Inflammatory macrophage treated with lipopolysaccharide for 4 hours (primary cell): ENCODE measurements at places on chromosomes 16 and 17.

DNA sequence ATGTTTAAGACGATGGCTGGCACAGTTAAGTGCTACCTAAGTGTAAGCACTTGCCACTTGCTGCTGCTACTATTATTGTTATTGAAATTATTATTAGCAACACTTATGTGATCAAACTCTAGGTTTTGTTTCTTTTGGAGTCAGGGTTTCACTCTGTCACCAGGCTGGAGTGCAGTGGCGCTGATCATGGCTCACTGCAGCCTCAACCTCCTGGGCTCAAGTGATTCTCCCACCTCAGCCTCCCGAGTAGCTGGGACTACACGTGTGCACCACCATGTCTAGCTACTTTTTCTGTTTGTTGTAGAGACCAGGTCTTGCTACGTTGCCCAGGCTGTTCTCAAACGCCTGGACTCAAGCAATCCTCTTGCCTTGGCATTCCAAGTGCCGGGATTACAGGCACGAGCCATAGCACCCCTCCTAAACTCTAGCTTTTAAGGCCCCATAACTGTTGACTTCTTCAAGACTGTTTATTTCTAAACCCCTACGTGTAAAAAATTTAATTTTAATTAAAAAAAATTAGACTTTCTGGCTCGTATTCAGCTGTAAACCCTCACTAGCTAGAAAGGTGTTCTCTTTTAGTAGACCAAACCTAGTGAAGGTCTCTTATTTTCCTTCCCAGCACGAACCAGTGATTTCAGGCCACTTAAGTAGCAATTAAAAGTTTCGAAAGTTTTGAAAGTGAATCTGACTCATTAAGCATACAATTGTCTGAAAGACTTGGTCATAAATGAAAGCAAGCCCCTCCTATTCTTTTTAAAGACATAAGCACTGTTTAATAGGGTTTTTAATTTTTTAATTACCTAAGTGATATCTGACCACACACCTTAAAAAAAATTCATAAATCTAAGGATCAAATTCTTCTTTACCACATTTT lies 11.7 kb upstream of the SCNN1B start:
- DNase-seq, result no peak

- no peak for DNase-seq
Observed at GRCh38 chr17:27618417-27618816, 12.6 kb upstream of the LGALS9 start.

DNA sequence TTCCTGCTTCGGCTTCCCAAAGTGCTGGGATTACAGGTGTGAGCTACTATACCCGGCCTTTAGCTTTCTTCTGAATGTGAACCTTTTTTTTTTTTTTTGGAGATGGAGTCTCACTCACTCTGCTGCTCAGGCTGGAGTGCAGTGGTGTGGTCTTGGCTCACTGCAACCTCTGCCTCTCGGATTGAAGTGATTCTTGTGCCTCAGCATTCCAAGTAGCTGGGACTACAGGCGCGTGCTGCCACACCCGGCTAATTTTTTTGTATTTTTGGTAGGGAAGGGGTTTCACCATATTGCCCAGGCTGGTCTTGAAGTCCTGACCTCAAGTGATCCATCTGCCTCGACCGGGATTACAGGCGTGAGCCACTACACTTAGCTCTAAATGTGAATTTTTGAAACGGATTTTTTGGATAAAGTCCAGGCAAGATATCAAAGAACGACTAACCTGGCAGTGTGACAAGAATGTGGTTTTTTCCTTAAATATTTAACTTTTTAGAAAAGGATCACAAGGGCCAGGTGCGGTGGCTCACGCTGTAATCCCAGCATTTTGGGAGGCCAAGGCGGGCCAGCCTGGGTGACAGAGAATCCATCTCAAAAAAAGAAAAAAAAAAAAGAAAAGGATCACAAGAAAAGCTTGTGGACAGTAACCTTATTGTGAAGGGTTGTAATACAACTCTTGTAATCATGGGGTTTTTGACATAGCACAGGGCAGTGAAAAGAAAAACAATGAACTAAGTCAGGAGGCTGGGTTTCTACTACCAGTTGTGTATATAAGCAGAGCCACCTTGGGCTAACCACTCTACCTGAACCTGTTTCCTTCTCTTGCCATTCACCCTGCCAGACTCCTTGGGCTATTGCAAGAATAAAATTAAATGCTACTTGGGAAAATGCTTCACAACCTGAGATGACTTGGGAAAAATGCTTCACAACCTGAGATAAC lies 6.2 kb downstream of the BRCA1 start:
- no peak for DNase-seq

- no peak for DNase-seq
Observed at GRCh38 chr17:71985111-71986039, 135.4 kb upstream of the SOX9 start.

- DNase-seq, result no peak
Observed at GRCh38 chr17:48625495-48626244, 488 bp downstream of the HOXB9 start.

- DNase-seq, result no peak
Observed at GRCh38 chr16:70659953-70660671, 13.8 kb downstream of the IL34 start.

DNA sequence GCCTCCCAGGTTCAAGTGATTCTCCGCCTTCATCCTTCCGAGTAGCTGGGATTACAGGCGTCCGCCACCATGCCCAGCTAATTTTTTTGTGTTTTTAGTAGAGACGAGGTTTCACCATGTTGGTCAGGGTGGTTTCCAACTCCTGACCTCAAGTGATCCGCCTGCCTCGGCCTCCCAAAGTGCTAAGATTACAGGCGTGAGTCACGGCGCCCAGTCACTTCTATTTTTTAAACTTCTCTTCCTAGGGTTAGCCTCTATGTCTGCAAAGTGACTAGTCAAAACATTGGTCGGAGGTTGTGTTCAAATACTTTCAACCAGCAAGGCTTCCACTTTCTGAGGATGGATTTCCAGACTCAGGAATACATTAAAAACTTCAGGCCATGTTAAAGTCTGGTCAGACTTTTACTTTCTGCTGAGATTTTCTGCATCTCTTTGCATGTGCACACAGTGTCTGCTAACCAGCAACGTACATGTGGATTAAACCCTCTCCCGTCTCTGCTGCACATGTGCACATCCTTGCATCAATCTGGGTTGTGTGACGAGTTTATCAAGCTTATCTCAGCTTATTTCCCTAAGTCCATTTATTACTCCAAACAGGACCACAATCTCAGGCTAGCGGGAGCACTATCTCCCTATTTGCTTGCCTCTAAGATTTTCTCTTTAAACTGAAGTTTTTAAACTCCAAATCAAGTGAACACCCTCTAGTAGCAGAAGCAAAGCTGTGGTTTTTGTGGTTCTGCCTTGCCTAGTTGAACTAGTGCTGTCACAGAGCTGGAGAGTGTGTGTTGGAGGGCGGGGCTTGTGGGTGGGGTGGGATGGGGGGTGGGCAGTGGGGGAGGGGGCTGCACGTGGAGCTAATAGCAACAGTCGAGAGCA lies 525.2 kb upstream of the GOT2 start:
- peak; percentile 82 for DNase-seq

DNA sequence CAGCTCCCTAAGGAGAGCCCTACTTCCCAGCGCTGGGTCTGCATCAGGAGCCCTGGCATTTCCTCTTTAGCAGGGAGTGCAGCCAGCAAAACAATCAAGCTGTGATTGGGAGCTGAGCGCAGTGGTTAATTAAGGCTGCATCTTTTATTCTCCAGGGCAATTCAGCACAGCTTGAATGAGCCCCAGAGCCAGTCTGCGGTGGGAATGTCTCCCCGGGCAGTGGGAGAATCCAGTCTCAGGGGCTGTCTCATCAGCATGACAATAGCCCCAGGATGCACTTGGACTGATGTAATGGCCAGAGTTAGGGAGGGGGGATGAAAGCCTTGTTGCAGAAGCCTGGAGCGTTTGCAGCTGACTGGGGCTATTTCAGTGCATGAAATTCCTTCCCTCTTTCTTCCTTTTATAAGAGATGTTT lies 292.6 kb upstream of the SOX9 start:
- no peak for DNase-seq

- no peak for DNase-seq
Observed at GRCh38 chr17:44844390-44844830, 3.3 kb upstream of the HIGD1B start.

DNA sequence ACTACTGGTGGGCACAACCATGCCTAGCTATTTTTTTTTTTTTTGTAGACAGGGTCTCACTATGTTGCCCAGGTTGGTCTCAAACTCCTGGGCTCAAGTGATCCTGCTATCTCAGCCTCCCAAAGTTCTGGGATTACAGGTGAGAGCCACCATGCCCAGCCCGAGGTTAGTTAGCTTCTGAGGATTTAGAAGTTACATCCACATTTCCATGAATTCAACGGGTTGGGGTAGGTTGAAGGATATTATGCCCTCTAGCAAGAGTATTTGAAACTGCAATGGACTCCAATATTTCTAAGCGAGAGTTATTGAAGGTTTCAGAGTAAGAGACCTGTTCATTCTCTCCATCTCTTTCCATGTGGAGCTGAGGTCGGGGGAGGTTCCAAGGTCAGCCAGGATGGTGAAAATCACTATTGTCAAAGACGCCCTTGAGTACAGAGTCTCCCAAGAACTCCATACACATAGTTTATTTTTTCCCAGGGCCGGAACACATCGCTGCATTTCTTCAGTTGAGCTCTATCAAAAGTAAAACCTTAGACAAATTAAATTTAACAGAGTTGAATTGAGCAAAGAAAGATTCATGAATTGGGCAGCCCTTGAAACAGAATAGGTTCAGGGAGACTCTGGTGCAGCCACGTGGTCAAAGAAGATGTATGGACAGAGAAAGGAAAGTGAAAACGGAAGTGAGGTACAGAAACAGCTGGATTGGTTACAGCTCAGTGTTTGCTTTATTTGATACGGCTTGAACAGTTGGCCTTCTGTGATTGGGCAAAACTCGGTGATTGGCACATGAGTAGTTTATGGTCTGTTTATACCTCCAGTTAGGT lies 19.0 kb upstream of the ITPRIPL2 start:
- peak; percentile 82 for DNase-seq
